ENCODE measurements at places on chromosomes 16 and 17.
A peak's percentile ranks its signal among the peaks of the same experiment; 100 is the strongest.

- peak; percentile 96 for DNase-seq
These were observed 30.6 kb downstream of the METRNL start for GRCh38 chr17:83109793-83110645.

- DNase-seq: no peak
These were observed 32.8 kb downstream of the HIC1 start for GRCh38 chr17:2087597-2088211.

DNA sequence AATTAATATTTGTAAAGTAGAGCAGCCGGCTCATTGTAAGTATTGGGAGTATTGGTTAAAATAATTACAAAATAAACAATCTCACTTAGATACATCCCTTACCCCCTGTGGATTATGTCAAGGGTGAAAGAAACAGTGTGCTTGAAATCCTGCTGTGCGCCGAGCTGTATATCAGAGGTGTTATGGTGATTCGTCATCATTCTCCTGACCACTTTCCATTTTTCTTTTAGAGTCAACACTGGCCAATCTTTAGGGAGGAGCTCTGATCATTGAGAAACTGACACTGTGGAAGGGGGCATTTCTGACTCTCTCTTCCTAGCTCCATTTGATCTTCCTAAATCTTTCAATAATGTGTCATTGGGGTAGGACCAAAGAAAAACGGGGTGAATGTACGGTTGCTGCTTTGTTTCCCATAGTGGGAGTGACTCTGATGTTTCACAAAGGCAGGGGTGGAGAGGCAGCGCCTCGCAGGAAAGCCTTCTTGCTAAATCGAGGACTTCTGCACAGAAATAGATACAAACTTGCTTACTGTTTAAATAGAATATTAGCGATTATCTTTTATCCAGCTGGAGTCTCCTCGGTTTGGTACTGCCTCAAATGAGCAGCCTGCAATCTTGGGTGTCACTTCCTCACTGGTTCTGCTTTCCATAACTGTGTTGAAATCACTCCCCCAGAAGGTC, 123.4 kb downstream of the PRKCB start:
- no peak for DNase-seq

- DNase-seq: no peak
These were observed 15.1 kb upstream of the LASP1NB start for GRCh38 chr17:38910325-38910724.

- no peak for DNase-seq
These were observed 21.1 kb downstream of the GJD3 start for GRCh38 chr17:40343219-40344119.

DNA sequence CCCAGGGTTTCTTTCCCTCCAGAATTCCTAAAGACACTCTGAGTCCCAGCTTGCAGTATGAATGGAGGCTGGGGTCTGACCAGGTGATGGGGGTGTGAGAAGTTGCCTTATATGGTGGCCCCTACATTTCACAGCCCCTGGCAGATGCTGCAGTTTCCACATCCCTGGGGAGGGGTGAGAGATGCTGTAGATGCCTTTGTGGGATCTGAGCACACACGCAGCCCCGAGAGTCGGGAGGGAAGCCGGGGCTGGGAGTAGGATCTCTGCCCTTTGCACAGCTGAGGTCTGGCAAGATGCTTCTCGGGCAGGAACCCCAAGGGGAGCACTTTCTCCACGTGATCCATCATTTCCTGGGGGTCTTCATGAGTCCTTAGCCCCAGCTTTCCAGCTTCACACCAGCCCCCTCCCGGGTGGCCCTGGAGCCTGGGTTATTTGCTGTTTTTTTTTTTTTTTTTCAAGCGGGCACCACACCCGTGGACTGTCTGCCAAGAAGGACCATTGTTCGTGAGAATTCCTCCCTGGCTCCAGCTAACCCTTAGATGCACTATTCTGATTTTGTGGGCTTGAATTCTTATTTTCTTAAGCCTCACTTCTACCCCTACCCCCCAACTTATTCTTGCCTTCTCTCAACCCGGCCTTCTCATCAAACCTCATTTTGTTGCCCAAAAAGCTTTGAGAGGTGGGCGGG, 50.6 kb downstream of the NTN1 start:
- no peak for DNase-seq

- DNase-seq: no peak
These were observed 968.1 kb upstream of the GOT2 start for GRCh38 chr16:59701963-59702930.

- DNase-seq: no peak
These were observed 132.3 kb upstream of the IRX3 start for GRCh38 chr16:54418903-54419302.

- peak; percentile 54 for DNase-seq
These were observed 8.2 kb upstream of the CIAO3 start for GRCh38 chr16:749010-749409.

GRCh38 chr17:4693416-4693815, 10.5 kb downstream of the PELP1 start:
- DNase-seq: no peak

DNA sequence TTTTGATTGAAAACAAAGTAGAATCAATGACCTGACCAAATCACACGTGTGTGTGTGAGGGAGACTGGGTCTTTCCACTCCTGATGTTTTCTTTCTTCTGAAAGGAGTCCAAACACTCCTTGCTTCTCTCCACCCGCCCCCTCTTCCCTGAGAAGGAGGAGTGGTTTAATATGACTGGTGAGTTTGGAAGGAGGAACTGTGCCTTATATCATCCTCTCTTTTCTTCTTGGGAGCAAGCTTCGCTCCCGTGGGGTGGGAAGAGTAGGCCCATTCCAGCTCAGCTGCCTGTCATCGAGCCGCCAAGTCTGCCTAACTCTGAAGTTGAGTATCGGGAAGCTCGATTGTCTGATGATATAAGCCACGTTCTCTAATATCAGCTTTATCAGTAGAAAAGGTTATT, 96.5 kb downstream of the YPEL2 start:
- DNase-seq: no peak

DNA sequence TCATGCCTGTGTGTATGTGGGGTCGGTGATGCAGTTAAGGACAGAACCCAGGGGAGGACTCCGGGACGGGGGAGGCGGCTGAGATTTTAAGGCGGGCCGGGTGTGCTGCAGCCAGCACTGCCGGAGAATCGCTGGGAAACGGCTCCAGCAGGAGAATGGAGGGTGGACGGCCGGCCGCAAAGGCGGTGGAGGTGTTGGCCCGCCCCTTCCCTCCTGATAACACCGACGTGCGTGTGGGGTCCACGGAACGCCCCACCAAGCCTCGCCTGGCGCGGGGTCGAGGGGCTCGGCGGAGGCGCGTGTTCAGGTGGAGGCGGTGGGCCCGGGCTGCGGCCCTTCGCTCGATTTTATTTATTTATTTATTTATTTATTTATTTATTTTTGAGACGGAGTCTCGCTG, 633 bp downstream of the ZNF843 start:
- DNase-seq: no peak

All from breast epithelium (tissue), 4 donors.